ENCODE measurements at places on chromosomes 12 and 14.

DNA sequence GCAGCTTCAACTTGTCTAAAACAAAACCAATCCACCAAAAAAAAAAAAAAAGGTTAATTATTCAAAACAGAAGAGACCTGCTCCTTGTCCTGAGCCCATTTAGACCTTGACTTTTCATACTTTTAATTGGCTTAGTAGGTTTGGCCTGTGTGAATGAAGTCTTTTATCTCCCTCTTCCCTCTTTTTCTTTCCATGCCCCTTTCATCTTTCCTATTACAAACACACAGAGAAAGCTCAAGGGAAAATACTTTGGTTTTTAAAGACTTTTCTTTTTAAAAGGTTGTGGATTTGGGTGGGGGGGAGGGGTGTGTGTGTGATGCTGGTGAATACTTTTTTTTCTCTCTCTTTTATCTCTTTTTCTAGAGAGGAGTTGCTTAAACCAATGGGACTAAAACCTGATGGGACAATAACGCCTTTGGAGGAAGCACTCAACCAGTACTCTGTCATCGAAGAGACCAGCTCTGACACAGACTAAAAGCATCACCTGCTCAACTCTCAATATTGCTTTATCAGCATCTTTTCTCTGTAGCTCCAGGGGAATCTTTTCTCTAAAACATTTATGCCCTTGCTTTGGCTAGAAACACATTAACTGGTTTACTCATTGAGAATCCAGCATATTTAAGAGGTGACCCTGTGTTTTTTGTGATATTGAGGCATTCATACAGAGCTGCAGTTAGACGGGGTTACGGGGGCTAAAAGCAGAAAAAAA, 70.0 kb upstream of the TMEM263 start:
- DNase-seq, result no peak
- peaks cover 20% of the 10 kb centered on the region for H3K36me3 ChIP-seq
- peak overlapping the region; percentile 23 for H3K27ac ChIP-seq
- H3K4me3 ChIP-seq, result no peak overlapping the region
- H3K4me1 ChIP-seq, result peaks cover 64% of the 10 kb centered on the region

DNA sequence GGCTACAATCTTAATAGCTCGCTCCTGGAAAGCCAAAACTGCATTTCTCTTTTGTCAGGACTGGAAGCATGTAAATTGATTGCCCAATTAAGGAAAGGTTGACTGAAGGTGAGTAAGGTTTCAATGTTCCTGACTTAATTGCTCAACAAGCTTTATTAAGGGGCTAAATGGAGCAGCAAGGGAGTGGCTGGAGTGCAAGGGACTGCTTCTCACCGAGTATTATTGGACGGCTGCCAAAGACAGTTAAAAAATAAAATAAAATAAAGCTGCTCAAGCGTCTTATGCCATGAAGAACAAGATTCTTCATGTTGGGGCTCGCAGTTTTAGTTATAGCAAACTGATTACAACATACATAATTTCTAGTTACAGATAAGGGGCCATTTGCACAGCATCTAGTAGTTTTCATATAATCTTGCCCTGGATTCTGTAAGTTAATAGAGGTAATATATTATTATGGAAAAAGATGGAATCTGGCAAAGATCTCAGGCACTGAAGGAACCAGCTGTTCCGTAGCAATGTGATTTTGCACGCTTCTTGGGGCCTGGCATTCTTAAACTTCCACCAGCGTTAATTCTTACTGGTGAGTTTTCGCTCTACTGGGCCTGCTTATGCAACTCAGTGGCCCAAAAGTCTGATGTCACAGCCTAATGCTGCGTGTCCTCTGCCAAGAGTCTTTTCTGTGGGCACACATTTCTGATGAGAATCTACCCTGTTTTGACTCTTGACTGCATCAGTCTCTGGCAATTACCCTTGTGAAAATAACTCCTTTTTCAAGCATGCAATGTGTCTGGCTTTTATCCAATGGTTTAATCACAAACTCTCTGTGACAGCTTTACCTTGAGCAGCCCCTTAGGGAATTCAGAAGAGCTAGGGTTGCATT, 108.5 kb downstream of the SLC38A1 start:
- no peaks in the 10 kb centered on the region for H3K27me3 ChIP-seq
- H3K27ac ChIP-seq, result no peak overlapping the region
- H3K4me1 ChIP-seq, result no peaks in the 10 kb centered on the region
- H3K36me3 ChIP-seq, result peaks cover 10% of the 10 kb centered on the region

GRCh38 chr12:40775661-40776060, 83.4 kb downstream of the CNTN1 start:
- H3K27me3 ChIP-seq, result no peaks in the 10 kb centered on the region
- H3K4me3 ChIP-seq, result no peak overlapping the region
- DNase-seq, result no peak
- H3K27ac ChIP-seq, result no peak overlapping the region
- no peaks in the 10 kb centered on the region for H3K36me3 ChIP-seq
- no peaks in the 10 kb centered on the region for H3K4me1 ChIP-seq

- H3K4me1 ChIP-seq, result no peaks in the 10 kb centered on the region
- H3K27ac ChIP-seq, result no peak overlapping the region
- H3K4me3 ChIP-seq, result no peak overlapping the region
- H3K36me3 ChIP-seq, result no peaks in the 10 kb centered on the region
- DNase-seq, result no peak
Observed at GRCh38 chr12:101847325-101847724, 16.6 kb upstream of the GNPTAB start.

DNA sequence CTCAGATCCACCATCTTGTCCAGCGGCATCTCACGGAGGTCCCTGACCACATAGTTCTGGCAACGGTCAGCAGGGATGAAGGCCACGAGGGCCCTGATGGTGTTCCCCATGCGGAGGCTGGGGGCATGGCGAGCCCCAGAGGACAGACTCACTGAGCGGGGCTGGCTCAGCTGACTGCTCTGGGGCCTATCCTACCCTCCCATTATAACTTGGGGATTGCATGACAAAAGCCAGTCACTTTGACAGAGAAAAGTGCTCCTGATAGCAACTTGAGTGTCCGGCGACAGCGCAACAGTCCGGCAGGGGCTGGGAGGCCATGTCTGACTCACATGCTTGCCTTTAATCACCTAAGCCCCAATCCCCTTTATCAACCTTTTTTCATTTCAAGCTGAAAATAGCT, at the start of gene LRRC10:
TSS of gene LRRC10 (minus strand) at position 179 of the 400 bp plus-strand sequence. CDS start at position 110, 69 bp downstream.
- DNase-seq, result no peak
- no peak within 1 kb of the TSS for H3K27ac ChIP-seq
- H3K27me3 ChIP-seq, result peaks cover 3% of the 10 kb centered on the region
- no peaks in the 10 kb centered on the region for H3K4me1 ChIP-seq
- no peaks in the 10 kb centered on the region for H3K36me3 ChIP-seq
- H3K4me3 ChIP-seq, result no peak within 1 kb of the TSS

GRCh38 chr12:74489543-74489942, 48.1 kb upstream of the ATXN7L3B start:
- no peak overlapping the region for H3K4me3 ChIP-seq
- no peak overlapping the region for H3K27ac ChIP-seq
- DNase-seq, result no peak

DNA sequence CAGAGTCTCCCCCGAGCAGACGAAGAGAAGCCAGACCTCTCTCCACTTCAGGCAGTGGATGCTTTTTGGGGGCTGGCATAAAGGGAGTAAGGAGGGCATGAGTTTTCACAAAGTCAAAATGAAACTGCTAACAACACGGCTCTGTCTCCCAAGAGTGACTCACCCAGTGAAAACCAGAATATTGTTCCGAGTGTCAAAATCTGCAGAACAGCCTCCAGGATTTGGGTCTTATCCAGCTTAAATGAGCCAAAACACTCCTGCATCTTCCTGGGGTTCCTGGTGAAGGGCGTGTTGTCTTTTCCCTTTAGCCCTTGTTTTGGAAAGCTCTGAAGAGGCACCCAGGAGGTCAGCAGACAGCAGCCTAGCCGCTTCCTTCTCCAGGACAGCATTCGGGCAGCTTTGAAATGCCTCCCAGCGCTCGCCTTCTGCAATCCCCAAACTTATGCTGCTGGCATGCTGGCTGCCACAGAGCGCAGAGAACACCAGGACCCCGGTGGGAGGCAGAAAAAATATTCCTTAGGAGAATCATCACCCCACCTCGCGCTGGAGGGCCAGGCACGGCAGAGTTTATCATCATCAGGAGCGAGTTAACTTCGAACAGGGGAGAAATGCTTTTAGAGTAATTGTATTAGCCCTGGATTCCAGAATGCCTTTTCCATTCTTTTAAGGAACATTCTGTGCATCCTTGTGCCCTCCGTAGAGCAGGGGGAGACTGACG, 117.7 kb upstream of the NCOR2 start:
- peaks cover 62% of the 10 kb centered on the region for H3K27me3 ChIP-seq
- H3K4me3 ChIP-seq, result no peak overlapping the region
- H3K36me3 ChIP-seq, result no peaks in the 10 kb centered on the region
- DNase-seq, result no peak
- H3K4me1 ChIP-seq, result peaks cover 70% of the 10 kb centered on the region

DNA sequence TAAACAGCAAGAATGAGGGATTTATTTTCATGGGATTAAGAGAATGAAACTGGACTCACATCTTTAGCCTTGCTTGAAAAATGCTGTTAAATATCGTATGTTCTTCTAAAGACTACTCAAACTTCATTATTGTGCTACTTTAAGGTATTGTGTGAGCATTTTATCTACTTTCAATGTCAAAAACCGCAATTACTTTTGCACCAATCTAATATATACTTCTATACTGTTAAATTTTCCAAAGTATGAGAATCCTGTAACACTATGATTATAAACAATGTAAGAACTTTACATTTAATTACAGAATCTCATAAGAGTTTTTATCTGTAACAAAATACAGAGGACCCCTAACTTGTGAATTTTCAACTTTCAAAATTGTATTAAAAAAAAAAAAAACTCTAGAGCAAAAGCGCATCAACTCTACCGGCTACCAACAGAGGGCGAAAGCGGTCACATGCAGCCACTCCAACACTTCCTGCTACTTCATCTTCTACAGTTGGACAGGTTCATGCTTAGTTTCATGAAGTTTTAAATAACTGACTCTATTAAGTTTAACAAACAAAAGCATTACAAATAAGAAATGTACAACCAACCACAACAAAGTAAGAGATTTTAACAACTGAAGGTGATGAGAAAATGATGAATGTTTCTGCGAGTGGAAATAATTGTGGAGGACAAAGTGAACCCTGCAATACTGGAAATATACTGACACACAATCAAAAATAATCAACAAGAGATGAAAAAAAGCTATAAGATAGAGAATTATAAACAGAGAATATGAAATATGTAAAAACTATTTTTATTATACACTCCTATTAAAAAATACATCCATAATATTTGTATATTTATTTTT, 210.9 kb downstream of the MED13L start:
- H3K4me3 ChIP-seq, result no peak overlapping the region
- H3K36me3 ChIP-seq, result no peaks in the 10 kb centered on the region
- H3K27me3 ChIP-seq, result no peaks in the 10 kb centered on the region
- H3K4me1 ChIP-seq, result peaks cover 38% of the 10 kb centered on the region
- peak; percentile 35 for DNase-seq
- no peak overlapping the region for H3K27ac ChIP-seq

DNA sequence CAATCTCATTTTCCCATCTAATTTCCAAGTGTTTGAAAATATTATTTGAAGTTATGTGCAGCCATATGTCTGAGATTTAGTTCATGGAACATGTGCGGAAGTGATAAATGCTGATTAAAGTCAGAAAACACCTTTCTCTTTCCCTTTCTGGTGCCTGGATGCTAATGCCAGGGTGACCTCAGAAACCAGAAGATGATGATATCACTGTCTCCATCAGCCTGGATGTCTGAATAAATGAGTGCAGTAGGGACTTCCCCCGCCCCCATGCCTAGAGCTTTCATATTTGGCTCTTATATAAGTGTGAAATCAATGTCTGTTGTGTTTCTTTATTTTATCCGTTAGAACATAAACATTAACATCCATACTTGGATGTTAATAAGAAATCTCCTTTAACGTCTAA, 261.9 kb upstream of the LRIG3 start:
- DNase-seq, result no peak
- H3K27me3 ChIP-seq, result no peaks in the 10 kb centered on the region
- H3K27ac ChIP-seq, result no peak overlapping the region
- H3K36me3 ChIP-seq, result peaks cover 4% of the 10 kb centered on the region
- H3K4me1 ChIP-seq, result no peaks in the 10 kb centered on the region

DNA sequence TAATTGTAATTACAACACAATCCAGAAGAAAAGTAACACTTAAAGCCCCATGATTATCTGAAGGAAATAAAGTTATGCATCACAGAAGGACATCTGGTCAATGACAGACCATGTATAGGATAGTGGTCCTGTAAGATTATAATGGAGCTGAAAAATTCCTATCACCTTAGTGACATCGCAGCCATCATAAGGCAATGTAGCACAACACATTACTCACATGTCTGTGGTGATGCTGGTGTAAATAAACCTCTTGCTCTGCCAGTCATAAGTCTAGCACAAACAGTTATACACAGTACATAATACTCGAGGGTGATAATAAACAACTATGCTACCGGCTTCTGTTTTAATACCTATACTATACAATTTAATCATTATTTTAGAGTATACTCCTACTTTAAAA, 11.2 kb downstream of the ATG2B start:
- no peak overlapping the region for H3K27ac ChIP-seq
- H3K27me3 ChIP-seq, result no peaks in the 10 kb centered on the region
- DNase-seq, result no peak
- no peak overlapping the region for H3K4me3 ChIP-seq
- no peaks in the 10 kb centered on the region for H3K4me1 ChIP-seq
- H3K36me3 ChIP-seq, result peaks cover 3% of the 10 kb centered on the region

- no peaks in the 10 kb centered on the region for H3K4me1 ChIP-seq
- H3K27ac ChIP-seq, result no peak overlapping the region
- H3K27me3 ChIP-seq, result no peaks in the 10 kb centered on the region
- no peak overlapping the region for H3K4me3 ChIP-seq
- no peaks in the 10 kb centered on the region for H3K36me3 ChIP-seq
Observed at GRCh38 chr14:53375599-53375998, 222.5 kb upstream of the DDHD1 start.

- H3K36me3 ChIP-seq, result no peaks in the 10 kb centered on the region
- H3K27me3 ChIP-seq, result no peaks in the 10 kb centered on the region
- H3K4me1 ChIP-seq, result peaks cover 11% of the 10 kb centered on the region
- DNase-seq, result no peak
Observed at GRCh38 chr12:127078577-127079350, 1188.2 kb upstream of the TMEM132C start.

GRCh38 chr12:51321882-51322281, 2.1 kb downstream of the BIN2 start:
- no peak for DNase-seq
- H3K27ac ChIP-seq, result no peak overlapping the region
- no peak overlapping the region for H3K4me3 ChIP-seq
- no peaks in the 10 kb centered on the region for H3K27me3 ChIP-seq
- no peaks in the 10 kb centered on the region for H3K36me3 ChIP-seq

GRCh38 chr14:35986219-35986573, 160.1 kb downstream of the BRMS1L start:
- peaks cover 16% of the 10 kb centered on the region for H3K4me1 ChIP-seq
- H3K4me3 ChIP-seq, result no peak overlapping the region
- no peaks in the 10 kb centered on the region for H3K36me3 ChIP-seq

DNA sequence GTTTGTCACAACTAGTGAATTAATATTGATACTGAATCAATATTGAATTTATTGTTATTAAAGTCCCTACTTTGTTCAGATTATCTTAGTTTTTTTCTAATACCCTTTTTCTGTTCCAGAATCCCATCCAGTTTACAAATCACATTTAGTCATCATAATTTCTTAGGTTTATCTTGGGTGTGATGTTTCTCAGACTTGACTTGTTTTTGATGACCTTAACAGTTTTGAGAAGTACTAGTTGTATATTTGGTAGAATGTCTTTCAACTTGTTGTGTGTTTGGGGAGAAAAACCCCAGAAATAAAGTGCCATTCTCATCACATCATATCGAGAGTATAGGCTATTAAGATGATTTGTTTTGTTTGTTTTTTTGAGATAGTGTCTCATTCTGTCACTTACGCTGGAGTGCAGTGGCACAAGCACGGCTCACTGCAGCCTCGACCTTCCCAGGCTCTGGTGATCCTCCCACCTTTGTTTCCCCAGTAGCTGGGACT, 19.5 kb downstream of the MRPS35 start:
- no peaks in the 10 kb centered on the region for H3K27me3 ChIP-seq
- DNase-seq, result no peak
- H3K4me3 ChIP-seq, result no peak overlapping the region
- peaks cover 7% of the 10 kb centered on the region for H3K36me3 ChIP-seq
- no peaks in the 10 kb centered on the region for H3K4me1 ChIP-seq

Measured in neural crest cell (in vitro differentiated cells).